ENCODE measurements at places on chromosomes 11 and 22.
A peak's percentile ranks its signal among the peaks of the same experiment; 100 is the strongest.

DNA sequence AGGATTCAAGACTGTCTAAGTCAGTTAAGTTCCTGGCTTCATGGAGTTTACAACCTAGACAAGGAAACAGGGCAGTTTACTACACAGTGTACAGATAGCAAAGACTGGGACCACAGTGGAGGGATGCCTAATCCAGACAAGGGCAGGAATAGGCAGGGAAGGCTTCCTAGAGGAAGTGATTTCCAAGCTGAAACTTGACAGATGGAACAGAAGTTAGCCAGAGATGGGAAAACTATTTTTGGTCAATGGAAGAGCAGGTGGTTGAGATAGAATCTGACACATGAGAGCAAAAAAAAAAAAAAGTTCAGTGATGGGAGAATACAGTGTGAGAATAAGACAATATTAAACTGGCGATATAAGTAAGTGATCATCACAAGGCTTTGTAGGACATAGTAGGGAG lies 1.3 kb downstream of the COA4 start:
- H3K4me1 ChIP-seq, result peaks cover 14% of the 10 kb centered on the region
- H3K27ac ChIP-seq, result peak overlapping the region; percentile 88
- H3K27me3 ChIP-seq, result no peaks in the 10 kb centered on the region
- H3K36me3 ChIP-seq, result peaks cover 51% of the 10 kb centered on the region
- H3K4me3 ChIP-seq, result no peak overlapping the region

- DNase-seq, result no peak
- peaks cover 24% of the 10 kb centered on the region for H3K4me1 ChIP-seq
- no peak overlapping the region for H3K27ac ChIP-seq
- H3K4me3 ChIP-seq, result no peak overlapping the region
Observed at GRCh38 chr22:24162436-24162835, 18.9 kb upstream of the SUSD2 start.

DNA sequence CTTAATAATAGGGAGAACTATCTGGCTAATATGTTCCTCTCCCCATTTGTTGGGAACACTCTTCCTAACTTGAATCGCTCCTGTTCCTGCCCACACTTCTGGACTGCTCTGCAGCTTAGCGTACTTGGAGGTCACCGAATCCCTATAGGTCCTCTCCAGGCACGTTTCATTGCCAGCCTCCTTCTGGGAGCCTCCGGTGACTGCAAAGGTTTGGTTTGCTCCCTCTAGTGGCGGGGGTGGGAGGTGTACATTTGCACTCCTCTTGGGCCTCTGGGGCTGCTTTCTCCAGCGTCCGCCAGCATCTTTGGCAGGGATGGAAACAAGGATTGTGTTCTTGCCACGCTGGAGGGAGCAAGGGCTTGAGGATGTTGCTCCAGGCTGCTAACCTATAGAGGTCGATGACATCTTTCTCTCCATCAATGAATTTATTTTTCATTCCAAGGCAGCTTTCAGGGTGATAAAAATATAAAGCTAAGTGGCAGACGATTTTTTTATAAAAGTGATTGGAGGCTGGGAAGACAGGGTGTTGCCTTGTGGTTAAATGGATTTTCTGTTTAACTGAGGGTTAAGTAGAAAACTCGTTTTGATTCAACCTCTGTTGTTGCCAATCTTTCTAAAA lies 48.7 kb downstream of the TSPAN18 start:
- DNase-seq, result peak; percentile 23
- no peak overlapping the region for H3K4me3 ChIP-seq
- no peaks in the 10 kb centered on the region for H3K4me1 ChIP-seq
- H3K27me3 ChIP-seq, result no peaks in the 10 kb centered on the region
- H3K36me3 ChIP-seq, result no peaks in the 10 kb centered on the region

- no peak overlapping the region for H3K27ac ChIP-seq
- H3K36me3 ChIP-seq, result no peaks in the 10 kb centered on the region
- DNase-seq, result no peak
- H3K27me3 ChIP-seq, result no peaks in the 10 kb centered on the region
- no peaks in the 10 kb centered on the region for H3K4me1 ChIP-seq
Observed at GRCh38 chr11:87331273-87331672, 293.5 kb downstream of the TMEM135 start.

DNA sequence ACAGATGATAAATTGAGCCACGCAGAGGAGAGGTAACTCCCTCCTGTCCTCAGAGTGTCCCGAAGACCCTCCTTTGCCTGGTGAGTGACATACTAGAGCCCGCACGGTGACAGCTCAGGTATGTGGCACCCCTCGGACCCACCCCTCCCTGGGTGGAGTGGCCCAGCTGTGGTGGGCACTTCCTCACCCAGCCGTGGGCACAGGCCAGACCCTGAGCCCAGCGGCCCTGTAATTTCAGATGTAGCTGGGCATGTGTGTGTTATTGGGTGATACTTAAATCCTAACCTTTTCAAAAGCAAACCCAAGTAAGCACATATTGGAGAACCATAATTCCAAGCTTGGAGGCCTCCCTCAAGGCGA lies 93.2 kb downstream of the WNT7B start:
- peaks cover 72% of the 10 kb centered on the region for H3K27me3 ChIP-seq
- H3K27ac ChIP-seq, result no peak overlapping the region
- no peaks in the 10 kb centered on the region for H3K36me3 ChIP-seq
- H3K4me1 ChIP-seq, result no peaks in the 10 kb centered on the region

DNA sequence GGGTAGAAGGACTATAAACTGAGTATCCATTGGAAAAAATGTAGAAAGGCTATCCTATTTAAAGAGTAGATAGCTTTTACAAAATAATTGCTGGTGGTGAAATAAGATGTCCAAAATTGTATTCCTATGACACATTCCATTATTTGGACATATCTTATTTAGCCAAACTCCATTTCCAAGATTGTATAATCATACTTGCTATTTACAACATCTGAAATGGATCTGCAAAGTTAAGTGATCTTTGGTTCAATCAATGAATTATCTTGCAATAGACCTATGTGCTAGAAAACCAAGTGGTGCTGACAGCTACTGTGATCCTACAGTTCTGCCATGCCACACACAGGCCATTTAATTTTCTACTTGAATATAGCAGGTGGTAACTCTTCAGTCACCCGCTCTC lies 11.0 kb upstream of the BLID start:
- no peak for DNase-seq
- H3K4me1 ChIP-seq, result no peaks in the 10 kb centered on the region
- H3K36me3 ChIP-seq, result no peaks in the 10 kb centered on the region
- H3K4me3 ChIP-seq, result no peak overlapping the region
- H3K27me3 ChIP-seq, result no peaks in the 10 kb centered on the region

- no peaks in the 10 kb centered on the region for H3K4me1 ChIP-seq
Observed at GRCh38 chr11:134464981-134465730, 53.1 kb upstream of the B3GAT1 start.

DNA sequence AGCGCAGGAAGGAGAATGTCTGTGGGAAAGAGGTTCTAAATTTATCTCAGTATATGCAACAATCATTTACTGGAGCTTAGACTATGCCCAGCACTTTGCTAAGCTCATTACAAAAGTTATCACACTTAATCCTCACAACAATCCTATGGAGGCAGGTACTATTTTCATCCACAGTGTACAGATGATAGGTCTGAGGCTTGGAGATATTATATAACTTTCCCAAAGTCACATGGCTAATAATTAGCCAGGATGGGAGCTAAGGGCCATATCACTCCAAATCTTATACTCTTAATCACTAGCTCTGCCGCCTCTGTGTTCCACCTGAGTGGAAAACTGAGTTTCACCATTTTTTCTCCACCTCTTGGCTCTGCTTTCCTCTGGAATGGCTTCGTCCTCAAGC lies 47.3 kb upstream of the CAPRIN1 start:
- no peaks in the 10 kb centered on the region for H3K36me3 ChIP-seq
- H3K4me1 ChIP-seq, result no peaks in the 10 kb centered on the region
- no peak overlapping the region for H3K27ac ChIP-seq
- DNase-seq, result no peak
- no peak overlapping the region for H3K4me3 ChIP-seq
- no peaks in the 10 kb centered on the region for H3K27me3 ChIP-seq

- no peak overlapping the region for H3K27ac ChIP-seq
- H3K4me1 ChIP-seq, result peaks cover 3% of the 10 kb centered on the region
- no peak overlapping the region for H3K4me3 ChIP-seq
- DNase-seq, result no peak
Observed at GRCh38 chr11:122721964-122722266, 66.4 kb downstream of the UBASH3B start.

DNA sequence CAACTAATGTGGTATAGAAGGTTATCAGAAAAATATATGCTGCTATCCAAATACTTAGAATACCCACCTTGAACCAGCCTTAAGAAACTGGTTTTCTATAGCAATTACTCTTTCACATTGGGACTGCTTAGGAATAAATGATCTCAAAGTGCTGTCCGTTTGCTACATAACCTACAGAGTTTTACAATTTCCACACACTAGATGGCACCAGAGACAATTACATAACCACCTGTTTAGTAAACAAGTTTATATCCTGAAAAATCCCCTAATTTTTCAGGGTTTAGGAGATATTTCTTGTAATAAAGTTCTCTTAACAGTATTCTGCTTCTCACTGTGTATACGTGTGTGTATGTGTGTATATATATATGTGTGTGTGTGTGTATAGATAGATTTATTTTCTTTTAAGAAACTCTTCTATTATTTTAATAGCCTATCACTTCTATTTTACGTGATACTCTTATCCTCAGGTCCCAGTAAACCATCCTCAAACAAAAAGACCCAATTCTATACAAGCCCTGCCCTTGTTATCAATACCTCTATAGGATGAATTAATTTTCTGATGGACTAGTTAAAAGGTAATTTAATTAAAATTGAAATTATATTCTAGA lies 6.7 kb upstream of the OR5I1 start:
- no peak overlapping the region for H3K27ac ChIP-seq

DNA sequence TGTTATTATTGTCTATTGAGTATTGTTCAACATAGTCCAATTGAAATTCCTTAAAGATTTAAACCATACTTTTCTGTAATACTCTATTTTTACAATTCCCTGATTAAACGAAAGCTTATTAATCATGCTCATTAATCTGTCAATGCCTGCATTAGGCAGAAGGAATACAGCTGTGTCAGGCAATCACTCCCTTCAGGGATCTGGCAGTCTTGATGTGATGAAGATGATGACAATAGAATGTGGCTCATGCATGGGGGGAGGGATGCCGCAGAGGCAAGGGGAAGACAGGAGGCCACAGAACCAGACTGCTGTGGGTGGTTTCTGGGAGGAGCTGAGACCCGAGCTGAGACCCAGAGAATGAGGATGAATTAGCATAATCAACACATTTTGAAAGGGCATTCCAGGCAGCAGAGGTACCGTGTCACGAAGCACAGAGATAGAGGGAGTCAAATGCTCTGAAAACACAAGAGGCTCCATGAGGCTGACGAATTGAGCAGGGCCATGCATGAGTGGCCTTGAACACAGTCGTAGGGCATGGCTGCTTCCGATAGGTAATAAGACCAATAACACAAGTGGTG lies 1075.5 kb downstream of the OPCML start:
- H3K27me3 ChIP-seq, result no peaks in the 10 kb centered on the region
- H3K36me3 ChIP-seq, result no peaks in the 10 kb centered on the region
- no peak overlapping the region for H3K27ac ChIP-seq
- no peak for DNase-seq
- no peaks in the 10 kb centered on the region for H3K4me1 ChIP-seq

DNA sequence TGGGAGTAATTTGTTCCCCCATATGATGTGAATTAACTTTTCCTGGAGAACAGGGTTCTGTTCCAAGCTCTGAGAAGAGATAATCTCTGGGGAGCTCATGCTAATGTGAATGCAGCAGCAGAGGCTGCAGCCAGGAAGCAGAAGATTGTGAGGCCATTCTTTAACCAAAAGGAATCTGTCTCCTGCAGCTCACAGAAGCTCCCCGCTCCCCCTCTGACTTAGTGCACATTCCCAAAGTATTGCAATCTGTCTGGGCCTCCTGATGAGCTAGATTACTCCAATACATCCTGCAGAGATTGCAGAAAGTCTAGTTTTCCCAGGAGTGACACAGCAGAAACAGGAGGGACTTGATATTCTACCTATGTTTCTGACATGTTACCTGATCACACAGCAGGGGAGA lies 420.6 kb upstream of the FAT3 start:
- H3K4me3 ChIP-seq, result no peak overlapping the region
- no peak overlapping the region for H3K27ac ChIP-seq
- DNase-seq, result no peak
- H3K36me3 ChIP-seq, result no peaks in the 10 kb centered on the region
- H3K27me3 ChIP-seq, result no peaks in the 10 kb centered on the region

GRCh38 chr11:133570376-133570775 lies 38.1 kb upstream of the OPCML start:
- no peaks in the 10 kb centered on the region for H3K36me3 ChIP-seq
- no peaks in the 10 kb centered on the region for H3K4me1 ChIP-seq
- H3K4me3 ChIP-seq, result no peak overlapping the region
- H3K27me3 ChIP-seq, result no peaks in the 10 kb centered on the region

DNA sequence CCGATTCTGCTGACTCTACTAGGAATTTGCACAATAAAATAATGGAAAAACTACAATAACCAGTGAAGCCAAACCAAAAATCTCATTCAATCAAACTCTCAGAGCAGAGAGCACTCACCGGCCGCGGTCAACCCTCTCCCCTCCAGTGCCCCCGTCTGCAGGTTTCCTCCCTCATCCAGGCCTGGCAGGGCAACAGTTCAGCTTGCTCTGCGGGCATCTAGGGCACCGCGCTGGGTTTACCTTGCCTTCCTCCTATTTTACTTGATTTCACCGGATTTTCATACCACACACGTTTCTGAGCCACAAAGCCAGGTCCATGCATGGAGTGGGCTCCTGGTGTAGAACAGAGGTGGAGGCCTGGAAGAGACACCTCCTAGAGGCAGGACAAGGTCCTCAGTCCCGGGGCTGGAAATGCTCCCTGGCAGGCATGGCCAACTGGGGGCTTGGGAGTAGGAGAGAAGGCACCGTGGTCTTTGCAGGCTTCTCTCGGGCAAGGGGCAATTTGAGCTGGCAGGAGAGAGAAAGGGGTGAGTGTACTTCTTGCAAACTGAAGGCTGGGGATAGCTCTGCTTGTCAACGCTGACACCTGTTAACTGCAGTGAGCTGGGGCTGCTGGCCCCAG lies 938.4 kb downstream of the BRD1 start:
- no peak overlapping the region for H3K27ac ChIP-seq
- H3K36me3 ChIP-seq, result no peaks in the 10 kb centered on the region
- H3K4me3 ChIP-seq, result no peak overlapping the region
- no peaks in the 10 kb centered on the region for H3K27me3 ChIP-seq

GRCh38 chr22:19884161-19884953 lies 29.7 kb upstream of the GNB1L start:
- H3K36me3 ChIP-seq, result peaks cover 38% of the 10 kb centered on the region
- H3K4me1 ChIP-seq, result peaks cover 14% of the 10 kb centered on the region
- H3K27ac ChIP-seq, result no peak overlapping the region
- H3K27me3 ChIP-seq, result no peaks in the 10 kb centered on the region
- no peak for DNase-seq

DNA sequence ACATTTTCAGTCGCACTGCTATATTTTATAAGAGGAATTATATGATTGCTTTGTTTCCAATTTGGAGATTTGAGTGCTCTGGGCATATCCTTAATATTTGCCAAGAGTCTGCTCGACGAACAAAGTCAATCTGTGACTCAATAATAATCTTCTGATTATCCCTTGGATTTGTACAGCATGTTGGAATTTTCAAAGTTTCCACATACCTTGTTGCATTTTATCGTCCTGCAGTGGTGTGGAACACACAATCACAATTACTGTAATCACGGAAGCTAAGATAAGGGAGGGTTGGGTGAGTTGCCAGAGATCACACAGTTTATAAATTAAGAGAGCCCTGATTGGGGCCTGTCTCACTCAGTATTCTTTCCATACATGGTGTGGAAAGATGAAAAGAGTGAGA lies 189.3 kb downstream of the GUCY1A2 start:
- H3K4me1 ChIP-seq, result no peaks in the 10 kb centered on the region
- H3K27ac ChIP-seq, result no peak overlapping the region
- no peak overlapping the region for H3K4me3 ChIP-seq
- DNase-seq, result no peak
- no peaks in the 10 kb centered on the region for H3K36me3 ChIP-seq

Data from tibial nerve (tissue), 4 donors.